ENCODE measurements at places on chromosomes 13 and 19.
A peak's percentile ranks its signal among the peaks of the same experiment; 100 is the strongest.

GRCh38 chr19:46925548-46925950, 64.8 kb downstream of the ARHGAP35 start:
- no peak for DNase-seq

GRCh38 chr19:36449059-36449670, 30.7 kb upstream of the ZFP82 start:
- DNase-seq, result no peak

DNA sequence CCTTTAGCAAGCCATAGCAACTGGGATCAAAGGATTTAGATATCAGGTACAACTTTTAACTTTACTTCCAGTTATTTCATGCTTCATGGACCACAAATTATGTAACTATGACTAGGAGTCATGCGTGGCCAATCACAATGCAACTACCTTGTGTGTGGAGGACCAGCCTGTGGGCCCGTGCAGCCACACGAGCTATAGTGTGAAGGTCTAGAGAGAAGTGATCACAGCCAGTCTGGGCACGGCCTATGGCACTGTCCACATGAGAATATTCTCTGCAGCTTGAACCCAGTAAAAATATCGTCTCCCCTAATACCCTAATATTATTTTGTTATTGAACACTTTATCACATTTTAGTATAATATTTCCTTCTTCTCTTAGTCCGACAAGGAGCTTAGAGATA, 464.9 kb upstream of the MIR17HG start:
- no peak for DNase-seq

DNA sequence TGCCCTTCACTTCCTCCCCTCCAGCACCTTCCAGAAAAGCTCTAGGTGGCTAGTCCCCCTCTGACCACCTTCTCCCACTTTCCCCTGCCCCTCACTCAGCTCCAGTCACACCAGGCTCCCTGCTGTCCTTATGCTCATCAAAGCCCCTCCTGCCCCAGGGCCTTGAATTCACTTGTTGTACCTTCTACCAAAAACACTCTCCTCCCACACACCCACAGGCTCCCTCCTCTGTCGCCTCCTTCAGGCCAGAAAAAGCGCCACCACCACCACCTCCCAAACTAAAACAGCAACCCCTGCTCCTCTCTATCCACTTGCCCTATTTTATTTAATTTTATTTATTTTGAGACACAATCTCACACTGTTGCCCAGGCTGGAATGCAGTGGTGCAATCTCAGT, 4.8 kb upstream of the CEACAM16 start:
- no peak for DNase-seq

DNA sequence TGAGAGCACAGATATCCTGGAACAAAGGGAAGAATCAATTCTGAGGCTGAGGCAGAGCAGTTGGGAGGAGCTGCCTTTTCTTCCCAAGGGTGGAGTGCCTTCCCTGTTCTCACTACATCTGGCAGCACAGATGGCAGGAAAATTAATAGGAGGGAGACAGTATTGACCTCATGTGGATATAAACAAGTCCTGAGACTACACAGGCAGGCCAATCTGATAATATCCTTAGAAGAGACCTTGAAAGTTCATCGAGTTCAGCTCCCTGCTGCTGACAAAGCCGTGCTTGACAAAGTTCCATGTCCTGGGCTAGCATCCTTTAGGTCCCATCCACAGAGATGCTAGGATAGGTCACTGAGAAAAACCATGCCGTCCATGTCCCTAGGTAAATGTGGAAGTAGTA, 1451.5 kb downstream of the EFNB2 start:
- no peak for DNase-seq

- peak; percentile 47 for DNase-seq
Observed at GRCh38 chr13:51523082-51523518, 61.2 kb upstream of the WDFY2 start.

GRCh38 chr19:12440541-12441316, at the start of gene ZNF443:
Gene ZNF443, minus strand, starts transcription at chr19:12441021. Its CDS starts 107 bp downstream, at chr19:12440914.
- DNase-seq, result peak; percentile 91

- DNase-seq, result no peak
Observed at GRCh38 chr13:31442571-31442970, 242.8 kb downstream of the B3GLCT start.

GRCh38 chr13:42068886-42069285, 20.4 kb downstream of the DGKH start:
- DNase-seq, result no peak

- no peak for DNase-seq
Observed at GRCh38 chr19:35030257-35031071, at the start of gene SCN1B. Gene SCN1B, plus strand, starts transcription at chr19:35030470. Its CDS starts 351 bp downstream, at chr19:35030821.

DNA sequence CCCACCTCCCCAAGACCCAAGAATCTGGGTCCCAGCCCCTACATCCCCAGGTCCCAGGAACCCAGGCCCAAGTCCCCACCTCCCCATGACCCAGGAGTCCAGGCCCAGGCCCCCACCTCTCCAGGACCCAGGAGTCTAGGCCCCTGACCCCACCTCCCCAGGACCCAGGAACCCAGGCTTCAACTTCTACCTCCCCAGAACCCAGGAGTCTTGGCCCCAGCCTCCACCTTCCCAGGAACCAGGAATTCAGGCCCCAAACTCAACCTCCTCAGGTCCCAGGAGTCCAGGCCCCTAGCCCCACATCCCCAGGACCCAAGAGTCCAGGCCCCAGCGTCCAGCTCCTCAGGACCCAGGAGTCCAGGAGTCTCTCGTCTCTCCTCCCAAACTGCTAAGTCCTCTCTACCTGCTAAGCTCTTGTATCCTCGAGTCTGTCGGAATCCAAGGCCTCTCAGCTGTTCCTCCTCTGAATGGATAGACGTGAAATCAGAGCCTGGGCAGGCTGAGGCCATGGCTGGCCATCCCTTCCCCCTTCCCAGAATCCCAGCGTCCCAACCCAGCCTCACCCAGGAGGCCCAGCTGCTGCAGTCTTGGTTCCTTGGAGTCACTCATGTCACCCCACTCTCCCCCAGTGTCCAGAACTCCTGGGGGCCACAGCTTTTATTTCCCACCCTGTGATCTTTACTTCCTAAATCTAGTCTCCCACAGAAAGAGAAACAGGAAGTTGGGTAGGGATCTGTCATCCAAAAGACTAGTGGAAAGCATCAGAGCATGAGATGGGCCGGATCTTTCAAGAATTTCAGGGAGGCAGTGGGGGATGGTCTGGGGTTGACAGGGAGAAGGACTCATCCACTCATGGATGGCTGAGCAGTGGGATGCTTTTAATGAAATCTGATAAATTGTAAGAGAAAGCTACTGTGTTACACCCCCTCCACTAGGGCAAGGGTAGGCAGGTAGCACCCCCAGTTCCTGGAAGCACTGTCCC, at the start of gene CD209:
Gene CD209 (minus strand): TSS at position 632 of the 982 bp plus-strand sequence. CDS start 23 bp downstream, at position 609.
- no peak for DNase-seq

- DNase-seq, result no peak
Observed at GRCh38 chr13:32528358-32528757, 10.2 kb downstream of the N4BP2L2 start.

DNA sequence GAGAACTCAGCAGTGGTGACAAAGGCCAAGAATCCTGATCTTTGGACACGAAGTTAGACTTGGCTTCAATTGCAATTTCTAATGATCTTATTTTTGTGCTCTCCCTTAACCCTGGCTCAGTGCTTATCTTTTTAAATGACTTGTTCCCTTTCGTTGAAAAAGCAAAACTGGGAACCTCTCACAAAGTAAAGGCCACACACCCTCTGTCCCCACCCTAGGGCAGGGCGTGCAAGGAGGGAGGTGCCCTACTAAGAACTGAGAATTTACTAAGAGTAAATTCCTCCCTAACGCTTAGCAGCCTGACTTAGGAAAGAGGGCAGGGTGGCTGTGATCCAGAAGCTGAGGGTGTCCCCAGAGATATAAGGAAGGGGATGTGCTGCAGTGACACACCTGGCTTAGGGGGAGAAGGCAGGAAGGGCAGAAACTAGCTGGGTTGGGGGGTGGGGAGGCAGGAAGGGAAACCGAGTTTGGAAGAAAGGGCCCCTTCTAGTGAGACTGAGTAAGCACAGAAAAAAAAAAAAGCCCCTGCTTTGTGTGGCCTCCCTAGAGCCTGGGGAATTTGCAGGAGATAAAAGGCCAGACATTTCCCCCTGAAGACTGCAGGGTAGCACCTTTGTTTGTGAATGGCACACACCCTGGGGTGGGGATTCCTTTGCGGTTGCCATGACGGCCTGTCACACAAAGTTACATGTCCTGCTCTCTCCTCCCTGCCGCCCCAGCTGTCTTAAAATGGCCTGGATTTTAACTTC, 435.1 kb downstream of the EFNB2 start:
- no peak for DNase-seq

DNA sequence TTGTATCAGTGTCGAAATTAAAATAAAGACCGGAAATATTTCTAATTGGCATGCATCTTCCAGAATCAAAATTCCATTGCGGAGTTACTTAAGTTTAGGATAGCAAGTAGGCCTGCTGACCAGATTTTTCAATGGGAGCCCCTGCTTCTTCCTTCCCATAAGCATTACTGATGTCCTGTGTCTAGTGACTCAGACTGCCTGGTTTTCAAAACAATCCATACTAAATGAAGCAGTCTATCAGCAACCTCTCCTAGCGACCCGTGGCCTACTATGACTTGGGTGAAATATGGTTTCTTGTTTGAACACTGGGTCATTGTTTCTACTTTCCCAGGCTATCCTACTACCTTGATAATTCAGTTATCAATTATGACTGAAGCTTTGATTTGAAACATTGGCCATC, 571.6 kb downstream of the TBC1D4 start:
- DNase-seq, result no peak

GRCh38 chr13:106475852-106476251, 59.6 kb downstream of the EFNB2 start:
- DNase-seq, result no peak

DNA sequence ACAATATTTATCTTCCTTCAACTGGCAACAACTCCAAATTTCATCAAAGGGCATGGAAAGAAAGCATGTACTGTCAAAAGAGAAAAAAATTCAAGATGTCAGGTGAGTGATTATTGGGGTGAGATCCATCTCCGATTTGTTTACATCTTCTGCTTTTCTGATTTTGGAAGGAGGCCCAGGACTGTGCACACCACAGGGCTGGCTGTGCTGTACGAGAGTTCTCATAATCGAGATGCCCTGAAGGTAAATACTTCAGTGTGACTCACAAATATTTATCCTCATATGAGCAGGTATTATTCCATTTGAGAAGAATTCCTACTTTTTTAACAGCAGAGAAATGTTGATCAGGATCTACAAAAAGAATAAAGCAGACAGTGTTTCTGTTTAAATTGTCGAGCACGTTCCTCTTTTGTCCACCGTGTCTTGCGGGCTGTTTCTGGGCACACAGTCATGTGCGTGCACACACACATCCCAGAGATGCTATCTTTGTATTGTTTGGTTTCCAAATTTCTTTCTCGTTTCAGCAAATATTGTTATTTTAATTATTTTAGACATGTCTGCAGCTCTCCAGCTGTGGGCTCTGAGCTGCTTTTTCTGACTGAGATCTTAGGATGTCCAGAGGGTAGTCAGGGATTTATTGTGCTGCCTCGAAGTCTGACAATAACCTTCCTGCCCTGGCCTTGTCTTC, 103.8 kb downstream of the KL start:
- no peak for DNase-seq

DNA sequence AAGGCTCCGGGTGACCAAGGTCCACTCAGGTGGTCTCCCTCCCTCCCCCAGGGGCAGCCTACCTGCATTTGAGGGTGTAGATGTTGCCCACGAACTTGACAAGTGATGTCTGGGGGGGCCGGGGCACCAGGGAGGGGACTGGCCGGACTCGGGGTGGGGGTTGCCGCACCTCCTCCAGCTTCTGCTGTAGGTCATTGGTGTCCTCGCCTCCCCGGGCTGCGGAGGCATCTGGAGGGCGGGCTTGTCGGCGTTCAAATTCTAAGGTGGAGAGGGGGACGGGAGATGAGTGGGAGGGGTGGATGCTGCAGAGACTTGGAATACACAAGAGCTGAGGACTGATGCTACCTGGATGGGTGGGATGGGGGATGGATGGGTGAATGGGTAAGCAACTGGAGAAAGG, 5.3 kb upstream of the AKAP8L start:
- DNase-seq, result no peak

DNA sequence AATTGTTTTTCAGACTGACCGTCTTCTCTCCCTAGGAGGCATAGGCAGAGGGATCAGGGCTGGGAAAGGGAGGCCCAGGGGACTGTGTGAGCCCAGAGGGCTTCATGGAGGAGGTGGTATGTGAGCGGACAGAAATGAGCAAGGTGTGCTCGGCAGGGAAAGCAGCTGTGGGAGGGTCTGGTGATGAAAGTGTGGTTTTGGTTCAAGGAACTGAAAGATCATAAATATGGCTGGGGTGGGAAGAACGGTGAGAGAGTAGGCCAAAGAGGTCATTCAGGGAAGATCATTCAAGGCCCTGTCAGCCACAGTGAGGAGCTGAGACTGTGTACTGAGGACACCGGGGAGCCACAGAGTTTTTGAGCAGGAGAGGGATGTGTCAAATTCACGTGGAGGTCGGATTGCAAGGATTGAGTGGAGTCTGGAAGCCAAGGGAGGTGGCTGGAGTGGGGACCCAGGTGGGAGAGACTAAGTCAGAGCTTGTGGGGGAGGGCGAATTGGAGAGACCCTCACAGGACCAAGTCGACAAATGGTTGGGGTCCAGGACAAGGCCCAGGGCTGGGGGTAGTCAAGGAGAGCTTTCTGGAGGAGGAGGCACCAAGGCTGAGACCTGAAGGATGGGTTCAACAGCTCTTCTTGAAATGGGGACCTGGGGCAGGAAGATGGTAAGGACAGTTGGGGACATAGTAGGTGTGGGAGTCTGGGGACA, 7.6 kb downstream of the PLD3 start:
- DNase-seq, result no peak

DNA sequence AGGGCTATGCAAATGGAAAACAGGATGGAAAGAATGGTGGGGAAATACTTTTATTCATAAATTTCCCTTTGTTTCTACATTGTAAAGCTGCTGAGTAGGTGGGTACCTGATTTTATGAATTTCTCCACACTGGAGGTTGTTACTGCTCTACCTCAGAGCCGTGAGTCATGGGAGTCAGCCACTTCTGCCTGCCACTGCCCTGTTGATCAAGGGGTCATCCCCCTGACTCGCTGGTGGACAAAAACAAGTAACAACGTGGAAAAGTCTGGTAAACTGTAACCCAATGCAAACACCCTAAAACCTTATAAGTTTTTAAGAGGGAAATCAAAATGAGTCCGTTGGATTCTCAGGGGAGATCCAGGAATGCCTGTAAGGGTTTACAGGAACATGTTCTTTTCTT, 329.5 kb downstream of the ATP8A2 start:
- DNase-seq, result no peak

DNA sequence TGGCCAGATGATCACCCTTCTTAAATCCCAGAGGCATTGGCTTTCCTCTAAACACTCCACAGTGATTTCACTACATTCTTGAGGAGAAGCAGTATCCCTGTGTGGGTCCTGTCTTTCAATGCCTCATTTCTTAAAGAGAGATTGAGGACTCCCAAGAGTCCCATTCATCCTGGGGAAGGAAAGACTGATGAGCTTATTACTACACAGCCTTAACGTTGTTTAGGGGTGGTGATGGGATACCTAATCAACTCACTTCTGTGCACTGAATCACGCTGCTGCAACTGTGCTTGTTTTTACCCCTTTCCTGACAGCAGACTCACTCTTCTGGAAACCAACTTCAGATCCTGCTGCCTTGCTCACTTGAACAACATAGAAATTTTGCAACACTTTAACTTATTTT, 203.1 kb downstream of the RGCC start:
- no peak for DNase-seq

- no peak for DNase-seq
Observed at GRCh38 chr19:49165865-49166301, 8.3 kb downstream of the TRPM4 start.
